Astrocyte of the hippocampus (primary cell): ENCODE measurements at places on chromosomes 5 and 9.

DNA sequence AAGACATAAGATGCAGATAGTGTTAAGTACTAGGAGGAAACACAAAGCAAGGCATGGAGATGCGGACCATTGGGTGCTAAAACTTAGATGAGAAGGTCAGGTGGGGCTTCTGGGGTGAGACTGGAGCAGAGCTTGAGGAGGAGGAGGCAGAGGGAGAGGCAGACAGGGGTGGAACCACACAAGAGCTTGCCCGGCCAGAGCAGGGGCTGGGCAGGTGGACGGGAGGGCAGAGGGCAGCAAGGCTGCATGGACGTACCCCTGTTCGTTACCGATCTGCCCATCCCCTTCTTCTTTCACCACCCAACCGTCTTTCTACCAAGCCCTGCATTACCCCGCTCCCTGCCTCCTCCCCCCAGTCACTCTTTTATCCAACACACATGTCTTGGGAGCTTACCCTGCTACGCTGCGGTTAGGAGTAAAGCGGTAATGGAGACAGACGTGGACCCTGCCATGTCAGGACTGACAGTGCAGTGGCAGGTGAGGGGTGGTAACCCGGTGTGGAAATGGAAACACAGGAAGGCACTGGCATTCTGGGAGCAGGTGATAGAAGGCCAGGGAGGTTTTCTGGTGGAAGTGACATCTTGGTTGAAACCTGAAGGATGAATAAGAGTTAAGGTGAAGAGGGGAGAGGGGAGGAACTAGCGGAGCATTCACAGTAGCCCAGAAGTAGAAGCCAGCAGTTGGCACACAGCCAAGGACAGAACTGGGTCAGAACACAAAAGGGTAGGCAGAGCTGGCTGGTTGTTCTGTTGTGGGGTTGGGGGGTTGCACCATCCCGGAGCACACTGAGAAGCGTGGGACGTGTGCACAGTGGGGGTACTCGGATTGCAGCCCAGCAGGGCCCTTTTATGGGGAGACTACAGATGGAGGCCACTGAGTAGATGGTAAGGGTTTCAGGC lies 167.2 kb downstream of the CACNA1B start:
- no peak for DNase-seq

- DNase-seq, result no peak
Measured at GRCh38 chr9:113978725-113979342, 99.3 kb downstream of the AMBP start.

DNA sequence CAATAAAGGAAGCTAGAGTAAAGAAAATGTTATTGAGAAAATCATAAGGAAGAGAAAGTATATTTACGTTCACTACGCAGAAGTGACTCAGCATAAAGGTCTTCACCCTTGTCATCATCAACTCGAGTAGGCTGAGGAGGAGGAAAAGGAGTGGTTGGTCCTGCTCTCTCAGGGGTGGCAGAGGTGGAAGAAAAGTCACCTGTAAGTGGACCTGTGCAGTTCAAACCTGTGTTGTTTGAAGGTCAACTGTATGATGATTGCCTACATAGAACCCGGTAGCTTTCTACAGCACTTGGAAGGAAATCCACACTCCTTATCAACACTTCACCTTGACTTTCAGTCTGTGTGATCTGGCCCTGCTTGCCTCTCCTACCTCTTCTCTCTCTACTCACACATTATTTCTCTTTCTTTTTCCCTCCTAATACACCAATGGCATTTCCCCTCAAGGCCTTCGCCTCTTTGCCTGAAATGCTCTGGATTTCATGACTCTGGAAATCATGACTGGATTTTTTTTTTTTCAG lies 109.3 kb upstream of the CPEB4 start:
- no peak for DNase-seq

DNA sequence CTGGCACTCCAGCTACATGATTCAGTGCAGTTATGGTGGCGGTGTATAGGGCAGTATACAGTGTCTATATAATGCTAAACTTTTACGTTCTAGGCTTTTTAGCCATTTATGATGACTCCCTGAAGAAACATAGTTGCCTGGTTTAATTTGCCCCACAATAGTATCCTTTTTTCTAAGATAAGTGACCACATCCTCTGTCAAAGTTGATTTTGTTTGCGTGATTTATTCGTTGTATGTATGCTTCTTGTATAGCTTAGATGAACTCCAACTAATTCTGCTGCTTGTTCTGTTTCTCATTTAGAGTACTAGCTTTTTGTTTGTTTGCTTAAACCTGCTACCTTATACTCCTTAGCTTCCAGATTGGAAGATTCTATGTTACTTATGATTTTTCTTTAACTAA lies 83.6 kb downstream of the ERMP1 start:
- no peak for DNase-seq

GRCh38 chr9:98329904-98330303 lies 74.5 kb upstream of the TBC1D2 start:
- DNase-seq, result no peak
